HCT116 (cell line): ENCODE measurements at places on chromosomes 6 and 20.

GRCh38 chr20:13340088-13340487, 119.0 kb downstream of the ISM1 start:
- no peak for DNase-seq

GRCh38 chr6:150005761-150006651, 19.3 kb downstream of the RAET1L start:
- DNase-seq, result no peak

DNA sequence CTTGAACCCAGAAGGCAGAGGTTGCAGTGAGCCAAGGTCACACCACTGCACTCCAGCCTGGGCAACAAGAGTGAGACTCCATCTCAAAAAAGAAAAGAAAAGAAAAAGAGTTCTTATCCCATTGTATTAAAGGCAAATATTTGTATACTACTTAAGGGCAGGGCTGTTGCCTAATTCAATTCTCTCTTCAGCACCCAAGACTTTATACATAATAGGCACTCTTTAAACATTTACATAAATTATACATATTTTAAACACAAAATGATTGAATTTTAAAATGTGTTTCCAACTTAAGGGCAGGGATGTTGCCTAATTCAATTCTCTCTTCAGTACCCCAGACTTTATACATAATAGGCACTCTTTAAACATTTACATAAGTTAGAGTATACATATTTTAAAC, 424.3 kb upstream of the ARID1B start:
- DNase-seq, result no peak

DNA sequence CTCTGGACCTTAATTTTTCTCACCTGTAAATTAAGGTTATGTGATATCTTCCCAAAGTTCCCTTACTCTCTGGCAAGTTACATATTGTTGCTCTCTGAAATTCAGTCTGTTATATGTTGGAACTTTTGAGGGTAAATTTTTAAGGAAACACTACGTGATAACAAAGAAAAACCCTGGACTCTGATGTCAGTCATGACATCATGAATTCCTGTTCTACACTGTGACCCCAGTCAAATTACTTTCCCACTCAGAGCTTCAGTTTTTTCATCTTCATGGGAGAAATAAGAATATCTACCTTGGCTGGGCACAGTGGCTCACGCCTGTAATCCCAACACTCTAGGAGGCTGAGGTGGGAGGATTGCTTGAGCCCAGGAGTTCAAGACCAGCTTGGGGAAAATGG, 164.6 kb upstream of the RALGAPA2 start:
- no peak for DNase-seq

GRCh38 chr6:162907876-162908481, 180.2 kb downstream of the PACRG start:
- peak; percentile 35 for DNase-seq
